ENCODE measurements at places on chromosomes 11 and 22.

GRCh38 chr11:62004473-62004872, 37.0 kb upstream of the FTH1 start:
- peak; percentile 15 for DNase-seq

- no peak for DNase-seq
These were observed 38.2 kb downstream of the ATXN10 start for GRCh38 chr22:45709866-45710265.

- no peak for DNase-seq
These were observed 5.1 kb upstream of the KLHL35 start for GRCh38 chr11:75437966-75438659.

DNA sequence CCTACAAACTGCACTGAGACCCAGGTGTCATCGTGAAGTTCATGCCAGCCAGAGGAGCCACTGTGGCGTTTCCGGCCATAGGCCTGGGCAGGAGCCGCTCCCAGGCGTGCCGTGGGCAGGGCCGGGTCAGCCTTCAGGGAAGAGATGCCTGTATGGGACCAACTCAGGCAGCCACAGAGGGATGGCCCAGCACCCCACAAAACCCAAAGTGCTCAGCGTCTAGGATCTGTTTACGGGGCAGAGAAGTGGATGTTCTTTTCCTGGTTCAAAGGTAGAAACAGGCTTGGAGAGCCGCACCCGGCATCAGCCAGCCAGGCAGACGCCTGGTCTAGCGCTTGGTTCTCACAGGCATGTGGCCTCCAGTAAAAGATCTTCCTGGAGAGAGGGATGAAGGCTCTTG, 8.4 kb upstream of the BID start:
- DNase-seq, result no peak

GRCh38 chr11:134345237-134345550, 13.4 kb downstream of the GLB1L2 start:
- no peak for DNase-seq

GRCh38 chr11:75782540-75783263, 14.1 kb downstream of the DGAT2 start:
- DNase-seq, result no peak

Data from NCI-H69 (cell line).